ENCODE measurements at places on chromosomes 12 and 14.

GRCh38 chr14:105120056-105120455 lies 48.5 kb downstream of the JAG2 start:
- no peak for DNase-seq

GRCh38 chr12:26239122-26239851 lies 43.9 kb downstream of the SSPN start:
- DNase-seq, result no peak

DNA sequence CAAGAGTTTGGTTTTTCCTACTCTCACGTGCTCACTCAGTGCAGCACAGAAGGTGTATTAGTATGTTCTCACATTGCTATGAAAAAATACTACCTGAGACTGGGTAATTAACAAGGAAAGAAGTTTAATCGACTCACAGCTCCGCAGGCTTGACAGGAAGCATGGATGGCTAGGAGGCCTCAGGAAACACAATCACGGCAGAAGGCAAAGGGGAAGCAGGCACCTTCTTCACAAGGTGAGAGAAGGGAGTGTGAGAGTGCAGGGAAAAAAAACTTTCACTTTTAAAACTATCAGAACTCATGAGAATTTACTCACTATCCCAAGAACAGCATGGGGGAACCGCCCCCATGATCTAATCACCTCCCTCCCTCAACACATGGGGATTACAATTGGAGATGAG lies 185.8 kb upstream of the TMPO start:
- no peak for DNase-seq

DNA sequence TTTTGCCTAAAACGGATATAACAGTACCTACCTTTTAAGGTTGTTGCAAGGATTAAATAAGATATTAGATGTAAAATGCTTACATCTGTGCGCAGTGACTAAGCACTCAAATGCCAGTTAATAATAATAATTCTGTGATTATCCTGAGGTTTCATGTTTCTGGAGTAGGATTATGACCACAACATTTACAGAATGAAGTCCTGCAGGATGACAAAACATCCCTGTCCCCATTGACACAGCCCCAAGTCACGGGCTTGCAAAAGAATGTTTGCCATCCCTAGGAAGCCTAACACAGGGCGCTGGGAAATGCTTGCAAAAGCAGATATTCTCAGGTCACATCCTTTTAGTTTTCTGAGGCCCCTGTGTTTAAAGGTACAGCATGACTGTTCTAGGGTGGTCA lies 20.1 kb downstream of the SUSD6 start:
- no peak for DNase-seq

GRCh38 chr12:58026897-58027891 lies 85.8 kb downstream of the ATP23 start:
- DNase-seq, result no peak

GRCh38 chr14:60807971-60808370 lies 73.4 kb downstream of the MNAT1 start:
- no peak for DNase-seq

DNA sequence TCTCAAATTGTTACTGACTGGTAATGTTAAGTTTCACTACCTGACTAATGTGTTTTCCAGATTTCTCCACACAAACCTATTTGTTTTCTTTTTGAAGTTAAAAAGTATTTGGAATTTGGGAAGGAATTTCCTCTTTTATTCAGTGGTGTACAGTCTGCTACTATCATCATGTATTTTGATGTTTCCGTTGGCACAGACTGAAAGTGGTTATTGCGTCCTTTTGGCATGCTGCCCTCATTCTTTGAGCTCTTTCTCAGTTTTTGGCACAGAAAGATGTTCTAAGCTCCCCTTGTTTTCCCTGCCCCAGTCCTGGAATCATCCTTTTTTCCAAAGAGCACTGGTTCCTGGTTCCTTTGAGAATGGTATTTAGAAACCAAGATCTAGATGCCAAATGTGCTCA lies 31.4 kb upstream of the RTRAF start:
- no peak for DNase-seq

GRCh38 chr14:105527381-105527825 lies 1.0 kb downstream of the TMEM121 start:
- DNase-seq, result no peak

GRCh38 chr14:25237845-25238244 lies 187.9 kb upstream of the STXBP6 start:
- DNase-seq, result no peak

GRCh38 chr14:78448164-78449094 lies 278.3 kb downstream of the NRXN3 start:
- DNase-seq, result no peak

- DNase-seq, result no peak
These were observed 416.0 kb downstream of the KCNH5 start for GRCh38 chr14:62629176-62629725.

All from effector CD4-positive, alpha-beta T cell (primary cell).